ENCODE measurements at places on chromosomes 13 and 19. TPM values are rescaled to one million over a fixed set of nuclear protein-coding genes. Genes with fewer than 3 reads are reported as not detected.

PGLYRP2 gene
- not detected for total RNA-seq

DNA sequence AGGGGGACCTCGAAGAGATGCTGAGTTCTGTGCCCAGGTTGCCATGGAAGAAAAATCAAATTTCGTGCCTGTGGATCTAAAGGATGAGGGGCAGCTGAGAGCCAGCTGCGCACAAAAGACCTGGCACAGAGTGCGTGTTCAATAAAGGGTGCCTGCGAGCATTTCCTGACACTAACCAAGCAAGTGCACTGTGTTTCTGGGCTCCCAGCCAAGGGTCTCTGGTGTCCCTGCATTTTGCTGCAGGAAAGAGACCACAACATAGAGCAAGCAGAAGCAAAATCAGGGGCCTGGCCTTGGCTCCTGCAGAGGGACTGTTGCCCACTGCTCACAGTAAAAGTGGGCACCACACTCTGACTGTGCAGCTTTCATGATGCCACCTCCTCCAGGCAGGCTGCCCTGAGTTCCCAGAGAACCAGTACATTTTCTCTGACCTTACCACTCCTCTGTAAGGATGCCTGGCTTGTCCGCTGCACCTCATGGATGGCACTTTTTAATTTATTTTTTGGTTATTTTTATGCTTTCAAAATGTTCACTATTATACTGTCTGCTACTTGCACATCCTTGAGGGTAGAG, 70.8 kb upstream of the GPR12 start:
- DNase-seq: no peak
- H3K4me3 ChIP-seq: no peak overlapping the region
- no peak overlapping the region for H3K27ac ChIP-seq
- H3K27me3 ChIP-seq: no peaks in the 10 kb centered on the region

DNA sequence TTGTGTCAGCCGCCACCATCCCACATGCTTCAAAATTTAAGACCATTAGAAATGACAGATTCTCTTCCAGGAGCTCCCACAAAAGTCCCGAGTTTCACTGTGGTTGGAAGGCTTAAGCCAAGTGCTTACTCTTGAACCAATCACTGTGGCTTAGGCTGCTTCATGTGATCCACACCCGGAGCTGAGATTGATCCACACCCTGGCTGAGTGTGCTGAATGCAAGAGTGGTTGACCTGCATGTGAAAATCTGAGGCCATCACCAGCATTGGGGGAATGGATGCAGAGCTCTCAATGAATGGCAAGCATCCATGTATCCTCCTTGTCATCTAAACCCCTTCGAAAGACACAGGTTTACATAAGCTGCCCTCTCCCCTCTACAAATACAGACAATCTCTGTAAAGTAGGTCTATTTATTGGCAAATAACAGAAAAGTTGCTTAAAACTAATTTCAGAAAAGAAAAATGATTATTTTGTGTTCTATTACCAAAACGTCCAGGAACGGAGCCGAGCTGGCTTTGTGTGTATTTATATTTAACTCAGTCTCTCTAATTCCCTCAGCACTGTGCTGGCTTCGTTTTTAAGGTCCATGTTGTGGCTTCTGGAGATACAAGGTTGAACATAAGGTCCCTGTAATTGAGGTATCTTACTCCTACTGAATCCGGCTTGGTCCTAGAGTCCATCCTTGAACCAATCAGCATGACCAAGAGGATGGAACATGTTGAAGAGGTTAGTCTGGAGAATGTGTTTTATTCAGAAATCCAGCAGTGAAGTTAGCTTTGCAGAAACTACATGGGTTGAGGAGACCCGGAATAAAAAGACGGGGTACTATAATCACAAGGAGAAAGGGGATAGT, 332.4 kb downstream of the LIG4 start:
- H3K27ac ChIP-seq: no peak overlapping the region
- H3K27me3 ChIP-seq: no peaks in the 10 kb centered on the region
- no peak overlapping the region for H3K4me3 ChIP-seq
- no peaks in the 10 kb centered on the region for H3K36me3 ChIP-seq

FSTL3 gene
- total RNA-seq: 32.5 TPM

KIR2DL3 gene
- total RNA-seq: not detected

DNA sequence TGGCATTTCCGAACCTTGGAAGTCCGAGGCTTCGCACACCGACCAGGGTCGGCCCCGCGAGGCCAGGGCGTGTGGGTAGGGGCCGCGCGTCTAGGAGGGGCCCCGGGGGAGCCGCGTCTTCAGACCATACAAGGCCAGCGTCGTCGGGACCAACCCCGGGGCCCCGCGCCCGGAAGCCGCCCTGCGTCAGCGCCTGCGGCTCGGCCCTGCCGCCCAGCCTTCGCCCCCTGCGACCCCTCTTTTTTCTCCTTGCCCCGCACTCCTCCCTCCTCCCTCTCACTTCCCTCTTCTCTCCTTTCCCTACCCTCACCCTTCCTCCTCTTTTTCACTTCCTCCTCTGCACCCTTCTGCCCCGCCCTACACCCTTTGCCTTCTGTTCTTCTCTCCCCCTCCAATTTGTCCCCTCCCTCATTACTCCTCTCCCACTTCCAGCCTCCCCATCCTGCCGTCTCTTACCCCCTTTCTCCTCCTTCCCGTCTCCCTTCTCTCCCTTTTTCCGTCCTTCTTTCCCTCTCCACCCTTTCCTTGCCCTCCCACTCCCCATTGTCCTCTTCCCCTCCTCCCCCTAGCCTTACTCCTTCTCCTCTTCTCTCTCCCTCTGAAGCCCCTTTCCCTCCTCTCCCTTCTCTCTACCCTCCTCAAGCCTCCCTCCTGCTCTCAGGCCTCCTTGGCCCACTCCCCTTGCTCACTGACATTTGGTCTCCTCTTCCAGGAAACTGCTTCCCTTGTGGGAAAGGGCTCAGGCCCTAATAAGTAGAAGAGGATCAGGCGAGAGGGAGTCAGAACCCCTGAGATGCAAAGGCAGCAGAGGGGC, 2.2 kb upstream of the PLEKHG2 start:
- H3K27ac ChIP-seq: peak overlapping the region; percentile 92
- DNase-seq: no peak
- peaks cover 58% of the 10 kb centered on the region for H3K4me1 ChIP-seq
- peak overlapping the region; percentile 55 for H3K4me3 ChIP-seq
- H3K27me3 ChIP-seq: no peaks in the 10 kb centered on the region

MISP3 gene
- 1.5 TPM for total RNA-seq

CGB1 gene
- total RNA-seq: not detected

KLK12 gene
- total RNA-seq: not detected
